ENCODE measurements at places on chromosomes 13 and 19.

DNA sequence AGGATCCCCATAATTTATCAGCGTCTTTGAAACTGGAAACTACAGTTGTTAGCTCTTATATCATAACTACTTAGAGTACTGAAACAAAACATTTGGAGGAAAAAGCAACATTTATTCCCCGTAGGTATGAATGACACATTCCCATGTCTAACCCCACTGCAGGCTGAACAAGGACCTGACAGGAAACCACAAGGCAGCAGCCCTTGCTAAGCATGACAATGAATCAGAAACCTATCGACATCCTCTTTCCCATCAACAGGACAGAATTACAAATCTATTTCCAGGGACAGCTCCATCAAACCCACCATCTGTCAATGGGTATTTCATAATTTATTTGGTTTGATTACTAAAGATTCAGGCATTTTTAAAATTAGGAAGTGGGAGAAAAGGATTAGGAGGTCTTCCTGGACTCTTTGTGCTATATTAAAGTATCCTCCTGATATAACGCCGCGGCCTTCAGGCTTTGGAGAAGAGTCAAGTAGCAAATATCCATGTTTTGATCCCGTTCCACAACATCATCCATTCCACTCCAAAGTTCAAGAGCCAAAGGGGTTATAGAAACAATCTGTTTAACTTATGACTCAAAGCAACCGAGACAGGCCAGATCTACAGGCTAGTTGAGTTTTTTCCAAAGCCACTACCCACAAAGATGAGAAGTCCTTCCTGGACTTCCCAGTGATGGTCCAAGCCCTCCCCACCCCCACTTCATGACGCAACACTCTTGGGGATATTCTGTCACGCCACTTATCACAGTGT, 51.1 kb downstream of the FAM216B start:
- peak; percentile 85 for DNase-seq

DNA sequence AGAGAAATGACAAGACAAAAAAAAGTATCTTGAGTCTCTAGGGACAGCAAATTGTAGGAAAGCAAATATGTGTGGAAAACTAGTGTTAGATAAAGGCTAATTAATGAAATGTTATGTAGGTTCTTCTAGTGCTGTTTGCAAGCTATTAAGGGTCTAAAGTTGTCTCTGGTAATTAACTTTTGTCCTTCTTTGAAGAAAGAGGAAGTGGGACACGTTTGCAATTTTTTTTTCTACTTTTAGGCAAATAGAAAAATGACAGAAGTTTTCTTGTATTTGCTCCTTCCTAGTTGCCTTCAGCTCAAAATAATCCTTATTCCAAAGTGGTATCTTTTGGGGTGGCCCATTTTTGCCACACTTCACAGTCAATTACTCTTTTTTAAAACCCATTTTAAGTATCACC, 1877.7 kb upstream of the PRR20A start:
- peak; percentile 10 for DNase-seq

GRCh38 chr19:6125571-6125989, 9.9 kb upstream of the ACSBG2 start:
- peak; percentile 81 for DNase-seq

GRCh38 chr13:41059456-41060081, 1.7 kb upstream of the WBP4 start:
- DNase-seq = no peak

- DNase-seq = peak; percentile 28
These were observed 1.1 kb upstream of the PHF11 start for GRCh38 chr13:49494645-49495044.

GRCh38 chr13:51070005-51070649, 40.9 kb downstream of the C13orf42 start:
- peak; percentile 69 for DNase-seq

DNA sequence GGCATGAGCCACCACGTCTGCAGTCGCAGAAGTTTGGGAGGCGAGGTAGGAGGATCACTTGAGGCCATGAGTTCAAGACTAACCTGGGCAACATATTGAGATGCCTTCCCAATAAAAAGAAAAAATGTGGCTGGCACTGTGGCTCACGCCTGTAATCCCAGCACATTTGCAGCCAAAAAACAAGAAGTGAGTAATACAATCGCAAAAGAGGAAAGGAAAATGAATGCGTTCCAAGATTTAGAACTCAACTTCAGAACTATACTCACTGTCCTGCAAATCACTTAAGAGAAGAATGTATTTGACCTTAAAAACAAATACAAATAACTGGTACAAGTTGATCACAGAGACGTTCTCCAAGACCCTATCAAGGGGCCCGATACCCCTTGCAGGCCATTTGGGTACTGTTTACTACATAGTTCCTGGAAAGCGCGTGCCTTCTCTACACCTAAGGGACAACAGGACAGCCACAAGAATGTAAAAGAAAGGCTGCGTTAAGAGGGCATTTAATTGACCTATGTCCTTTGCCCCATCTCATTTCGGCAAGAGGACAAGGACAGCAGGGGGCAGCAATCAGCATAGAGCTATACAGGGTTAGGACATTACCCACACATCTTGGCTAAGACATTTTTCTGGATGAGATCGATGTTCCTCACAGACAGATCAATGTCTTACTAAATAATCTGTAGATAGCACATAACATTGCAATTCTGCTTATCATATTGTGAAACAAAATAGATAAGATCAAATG, 41.3 kb downstream of the FLT3 start:
- peak; percentile 66 for DNase-seq

GRCh38 chr13:97758317-97758716, 195.2 kb upstream of the IPO5 start:
- no peak for DNase-seq

DNA sequence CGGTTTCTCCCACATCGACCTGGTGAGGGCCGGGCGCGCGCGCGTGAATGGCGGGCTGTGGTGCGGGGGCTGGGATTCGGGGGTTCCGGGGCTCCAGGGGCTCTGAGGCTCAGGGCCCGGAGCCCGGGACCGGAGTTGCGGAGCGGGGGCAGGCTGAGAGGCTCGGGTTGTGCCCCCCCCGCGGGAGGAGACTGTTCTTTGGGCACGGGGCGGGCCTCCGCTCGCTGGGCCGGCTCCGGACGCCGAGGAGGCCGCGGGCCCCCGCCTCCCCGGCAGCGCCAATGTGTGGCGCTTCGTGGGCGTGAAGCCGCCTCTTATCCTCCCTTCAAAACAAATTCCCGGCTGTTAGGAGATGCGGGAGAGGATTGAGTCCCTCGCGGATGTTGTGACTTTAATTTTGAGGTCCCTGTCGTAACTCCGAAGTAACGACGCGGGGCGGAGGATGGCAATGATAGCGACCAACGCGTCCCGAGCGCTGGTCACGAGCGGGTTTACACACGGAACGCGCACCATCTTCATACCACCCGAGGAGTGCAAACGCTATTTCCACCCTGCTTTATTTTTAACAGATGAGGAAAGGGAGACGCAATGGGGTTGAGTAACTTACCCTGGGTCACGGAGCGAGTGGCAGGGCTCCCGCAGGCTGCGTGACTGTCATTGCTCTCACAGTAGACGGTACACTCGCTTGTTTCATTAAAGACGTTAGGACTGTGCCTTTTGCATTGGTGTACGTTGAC, 536 bp downstream of the UBA2 start:
- DNase-seq = peak; percentile 40

GRCh38 chr19:35042056-35042730, 672 bp downstream of the HPN start:
- DNase-seq = no peak
